Esophagus squamous epithelium (tissue), 5 donors: ENCODE measurements at places on chromosomes 4 and X. TPM values are rescaled to one million over a fixed set of nuclear protein-coding genes. Genes with fewer than 3 reads are reported as not detected.

Gene IBSP
- not detected for total RNA-seq

Gene TCEAL2
- 3.2 TPM for total RNA-seq

GRCh38 chr4:180641495-180641894 lies 1601.7 kb upstream of the TENM3 start:
- H3K4me1 ChIP-seq: no peaks in the 10 kb centered on the region
- no peaks in the 10 kb centered on the region for H3K36me3 ChIP-seq
- no peak for DNase-seq
- H3K27me3 ChIP-seq: no peaks in the 10 kb centered on the region
- H3K4me3 ChIP-seq: no peak overlapping the region

GRCh38 chr4:19178835-19179234 lies 1072.9 kb upstream of the SLIT2 start:
- no peak overlapping the region for H3K27ac ChIP-seq
- no peak overlapping the region for H3K4me3 ChIP-seq
- no peak for DNase-seq

DNA sequence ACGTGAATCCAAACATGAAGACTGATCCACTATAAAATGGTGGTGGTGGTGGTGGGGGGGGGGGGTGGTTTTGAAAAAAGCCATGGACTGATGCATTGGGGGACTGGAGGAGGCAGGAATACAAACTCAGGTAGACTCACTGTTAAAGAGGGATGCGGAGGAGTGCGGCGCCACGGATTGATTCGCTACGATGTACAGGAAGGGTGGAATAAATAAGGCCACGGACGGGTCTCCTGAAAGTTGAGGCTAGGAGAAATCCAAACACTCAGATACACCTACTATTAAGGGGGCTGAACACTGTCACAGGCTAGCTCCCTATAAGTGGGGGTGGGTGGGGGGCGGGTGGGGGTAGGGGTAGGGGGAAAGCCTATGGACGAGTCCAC lies 591 bp downstream of the ELK1 start:
- peak overlapping the region; percentile 93 for H3K27ac ChIP-seq
- no peaks in the 10 kb centered on the region for H3K36me3 ChIP-seq
- H3K4me1 ChIP-seq: peaks cover 26% of the 10 kb centered on the region
- peak overlapping the region; percentile 73 for H3K4me3 ChIP-seq
- H3K27me3 ChIP-seq: no peaks in the 10 kb centered on the region

DNA sequence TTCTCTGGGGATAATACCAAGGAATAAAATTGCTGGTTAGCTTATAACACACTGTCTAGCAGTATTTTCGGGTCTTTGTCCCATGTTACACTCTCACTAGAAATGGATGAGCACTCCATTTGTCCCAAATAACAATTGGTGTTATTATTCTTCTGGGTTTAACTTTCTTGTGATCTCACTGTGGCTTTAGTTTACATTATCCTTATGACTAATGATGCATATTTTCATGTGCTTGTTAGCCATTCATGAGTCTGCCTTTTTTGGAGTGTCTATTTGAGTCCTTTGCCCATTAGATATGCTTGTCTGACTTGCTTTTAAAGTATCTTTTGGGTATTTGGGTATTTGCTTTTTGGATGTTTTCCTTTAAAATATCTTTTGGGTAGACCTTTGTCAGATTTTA lies 372.9 kb upstream of the TENM3 start:
- H3K36me3 ChIP-seq: no peaks in the 10 kb centered on the region
- no peak overlapping the region for H3K4me3 ChIP-seq
- no peak for DNase-seq
- no peaks in the 10 kb centered on the region for H3K27me3 ChIP-seq
- no peak overlapping the region for H3K27ac ChIP-seq

DNA sequence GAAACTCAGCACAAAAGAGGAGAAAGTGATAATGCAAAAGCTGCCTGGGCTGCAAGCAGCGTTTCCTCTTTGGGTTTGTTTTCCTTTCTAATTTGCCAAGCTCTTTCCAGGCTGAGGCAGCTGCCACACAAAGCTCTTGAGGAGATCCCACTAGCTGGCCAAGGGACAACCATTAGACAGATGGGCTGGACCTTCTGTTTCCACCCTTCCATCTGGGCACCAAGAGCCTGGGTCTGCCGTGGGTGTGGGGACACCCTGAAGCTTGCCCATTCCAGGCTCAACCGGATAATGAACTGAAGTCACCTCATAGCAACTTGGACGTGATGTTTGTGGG lies 194.6 kb upstream of the C1QTNF7 start:
- peaks cover 6% of the 10 kb centered on the region for H3K27me3 ChIP-seq
- H3K4me1 ChIP-seq: peaks cover 16% of the 10 kb centered on the region
- H3K36me3 ChIP-seq: no peaks in the 10 kb centered on the region
- no peak for DNase-seq

DNA sequence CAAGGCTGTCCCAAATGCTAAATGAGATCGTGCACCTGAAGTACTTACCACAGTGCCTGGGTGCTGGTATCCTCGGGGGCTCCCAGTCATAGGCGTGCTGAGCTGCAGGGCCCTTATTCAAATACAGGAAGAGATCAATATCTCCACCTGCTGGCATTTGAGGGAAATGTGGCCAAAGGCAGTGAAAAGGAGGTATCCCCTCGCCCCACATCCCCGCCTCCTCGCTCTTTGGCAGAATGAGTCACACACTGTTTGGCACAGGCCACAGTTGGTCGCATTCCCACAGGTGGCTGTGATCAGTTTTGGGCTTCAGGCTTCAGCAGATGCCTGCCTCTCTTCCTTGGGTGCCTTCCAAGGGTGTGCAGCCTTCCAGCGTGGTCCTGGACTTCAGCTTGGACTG lies 28.4 kb downstream of the ZNF185 start:
- H3K27me3 ChIP-seq: no peaks in the 10 kb centered on the region
- H3K27ac ChIP-seq: no peak overlapping the region
- peaks cover 11% of the 10 kb centered on the region for H3K4me1 ChIP-seq

DNA sequence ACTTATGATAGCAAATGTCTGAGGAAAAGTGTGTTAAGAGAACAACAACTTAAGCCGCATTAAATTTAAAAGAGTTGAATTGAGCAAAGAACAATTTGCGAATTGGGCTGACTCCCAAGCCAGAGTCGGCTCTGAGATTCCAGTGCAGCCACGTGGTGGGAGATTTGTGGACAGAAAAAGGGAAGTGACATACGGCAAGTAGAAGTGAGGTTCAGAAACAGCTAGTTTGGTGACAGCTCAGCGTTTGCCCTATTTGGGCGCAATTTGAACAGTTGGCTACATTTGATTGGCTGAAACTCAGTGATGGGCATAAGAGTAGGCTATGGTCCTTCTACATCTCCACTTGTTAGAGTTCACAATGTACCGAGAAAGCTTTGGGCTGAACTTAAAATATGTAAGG lies 124.0 kb downstream of the PRKX start:
- no peak overlapping the region for H3K27ac ChIP-seq
- H3K27me3 ChIP-seq: no peaks in the 10 kb centered on the region
- H3K4me1 ChIP-seq: no peaks in the 10 kb centered on the region
- DNase-seq: no peak

DNA sequence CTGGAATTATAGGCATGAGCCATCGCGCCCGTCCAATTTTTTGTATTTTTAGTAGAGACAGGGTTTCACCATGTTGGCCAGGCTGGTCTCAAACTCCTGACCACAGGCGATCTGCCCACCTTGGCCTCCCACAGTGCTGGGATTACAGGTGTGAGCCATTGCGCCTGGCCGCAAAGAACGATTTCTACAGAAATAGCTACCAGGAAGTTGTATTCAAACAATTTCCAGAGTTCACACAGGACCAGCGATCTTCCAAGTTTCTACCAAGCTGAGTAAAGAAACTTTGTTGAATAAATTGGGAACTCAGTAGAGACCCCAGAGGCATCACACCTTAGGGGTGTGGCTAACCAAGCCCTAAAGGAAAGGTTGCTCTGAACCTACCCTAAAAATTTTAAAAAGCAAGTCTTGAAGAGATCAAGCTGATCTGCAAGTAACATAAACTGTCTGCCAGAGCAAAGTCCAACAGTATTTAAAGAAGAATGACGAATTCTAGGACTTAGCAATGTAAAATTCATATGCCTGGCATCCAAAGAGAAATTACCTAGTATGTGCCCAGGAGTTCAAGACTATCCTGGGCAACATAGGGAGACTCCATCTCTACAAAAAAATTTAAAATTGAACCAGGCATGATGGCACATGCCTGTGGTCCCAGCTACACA lies 48.4 kb upstream of the USP9X start:
- DNase-seq: no peak
- H3K36me3 ChIP-seq: no peaks in the 10 kb centered on the region
- H3K27ac ChIP-seq: no peak overlapping the region
- no peak overlapping the region for H3K4me3 ChIP-seq

DNA sequence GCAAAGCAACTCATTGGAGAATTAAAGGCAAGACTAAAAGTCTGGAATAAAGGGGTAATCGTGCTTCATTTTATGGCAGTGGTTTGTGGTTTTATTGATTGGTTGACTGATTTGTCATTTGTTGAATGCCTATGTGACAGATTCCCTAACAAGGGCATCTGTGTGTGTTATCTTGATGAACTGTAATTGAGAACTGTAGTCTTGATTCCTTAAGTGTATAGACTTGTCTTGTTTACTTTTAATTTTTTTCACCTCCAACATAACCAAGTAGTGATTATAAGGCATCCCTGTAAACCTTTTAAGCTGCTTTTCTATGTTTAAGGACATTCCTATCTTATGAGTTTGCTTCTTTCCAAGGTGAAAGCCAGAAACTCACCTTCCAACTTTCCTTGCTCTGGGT lies 216.0 kb upstream of the TAPT1 start:
- H3K27me3 ChIP-seq: no peaks in the 10 kb centered on the region
- no peaks in the 10 kb centered on the region for H3K4me1 ChIP-seq
- DNase-seq: no peak
- H3K27ac ChIP-seq: no peak overlapping the region
- no peak overlapping the region for H3K4me3 ChIP-seq

DNA sequence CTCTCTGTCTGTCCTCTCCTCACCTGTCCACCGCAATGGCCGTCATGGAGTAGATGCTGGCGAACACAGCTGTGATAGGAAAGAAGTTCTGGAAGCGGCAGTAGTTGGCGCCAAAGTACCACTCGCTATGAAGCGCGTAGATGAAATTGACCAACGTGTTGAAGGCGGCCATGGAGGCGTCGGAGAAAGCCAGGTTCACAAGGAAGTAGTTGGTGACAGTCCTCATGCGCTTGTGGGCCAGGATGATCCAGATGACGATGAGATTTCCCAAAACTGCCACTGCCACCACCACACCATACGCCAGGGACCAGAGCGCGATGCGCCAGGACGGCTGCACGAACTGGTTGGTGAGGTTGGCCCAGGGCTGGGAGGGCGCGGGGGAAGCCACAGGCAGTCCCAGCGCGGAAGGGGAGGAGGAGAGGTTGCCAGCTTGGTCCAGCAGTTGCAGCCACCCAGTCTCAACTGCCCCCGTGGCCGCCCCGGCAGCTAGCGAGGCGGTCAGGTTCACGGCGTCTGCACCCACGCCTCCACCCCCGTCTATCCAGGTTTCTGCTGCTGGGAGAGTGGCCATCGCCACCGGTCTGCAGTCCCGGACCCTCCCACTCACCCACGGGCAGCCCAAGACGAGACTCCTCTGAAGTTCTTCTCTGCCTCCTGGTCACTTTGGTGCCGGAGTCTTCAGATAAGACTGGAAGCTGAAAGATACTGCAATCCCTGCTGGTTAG lies 518 bp downstream of the TACR3 start:
- no peaks in the 10 kb centered on the region for H3K36me3 ChIP-seq
- no peak overlapping the region for H3K27ac ChIP-seq
- no peaks in the 10 kb centered on the region for H3K4me1 ChIP-seq
- H3K27me3 ChIP-seq: no peaks in the 10 kb centered on the region
- no peak for DNase-seq

GRCh38 chr4:7860600-7861163 lies 79.0 kb downstream of the AFAP1 start:
- H3K4me1 ChIP-seq: peaks cover 21% of the 10 kb centered on the region
- no peak overlapping the region for H3K27ac ChIP-seq
- no peak for DNase-seq
- H3K27me3 ChIP-seq: no peaks in the 10 kb centered on the region
